ENCODE measurements at places on chromosomes 3 and 15.

DNA sequence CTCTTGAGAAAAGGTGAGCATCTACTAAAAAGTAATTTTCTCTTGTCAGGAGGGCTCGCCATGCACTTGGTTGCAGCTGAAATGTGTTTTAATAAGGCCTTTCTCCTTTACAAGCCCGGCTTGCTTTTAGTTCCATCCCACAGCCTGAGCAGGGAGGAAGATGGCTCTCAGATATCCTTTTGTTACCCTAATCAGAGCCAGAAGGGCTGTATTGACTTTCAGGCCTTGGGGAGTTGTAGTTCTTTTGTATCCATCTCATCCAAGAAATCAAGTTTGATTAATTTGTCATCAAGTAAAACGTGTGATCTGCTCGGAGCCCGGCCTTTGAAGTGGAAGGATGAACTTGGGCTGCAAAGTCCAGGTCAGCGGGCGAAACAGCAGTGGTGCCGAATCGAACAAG, 52.9 kb downstream of the EIF4E3 start:
- DNase-seq, result no peak

DNA sequence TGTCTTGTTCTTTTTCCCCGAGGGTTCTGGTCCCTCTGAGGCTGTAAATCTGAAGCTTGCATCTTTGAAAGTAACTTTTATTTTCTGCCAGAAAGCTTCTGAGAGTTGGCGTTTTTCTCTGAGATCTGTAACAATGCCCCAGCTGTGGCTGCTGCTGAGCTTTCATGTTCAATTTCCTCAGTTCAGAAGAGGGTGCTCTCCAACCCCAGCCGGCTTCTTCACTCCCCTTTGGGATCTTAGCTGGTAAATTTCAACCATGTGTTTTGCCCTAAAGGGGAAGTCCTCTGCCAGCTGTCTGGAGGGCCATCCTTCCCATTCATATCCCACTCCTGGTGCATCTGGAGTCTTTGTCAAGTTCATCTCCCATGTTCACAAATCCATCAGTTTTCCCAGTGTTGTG, 18.3 kb upstream of the CFAP100 start:
- DNase-seq, result no peak

DNA sequence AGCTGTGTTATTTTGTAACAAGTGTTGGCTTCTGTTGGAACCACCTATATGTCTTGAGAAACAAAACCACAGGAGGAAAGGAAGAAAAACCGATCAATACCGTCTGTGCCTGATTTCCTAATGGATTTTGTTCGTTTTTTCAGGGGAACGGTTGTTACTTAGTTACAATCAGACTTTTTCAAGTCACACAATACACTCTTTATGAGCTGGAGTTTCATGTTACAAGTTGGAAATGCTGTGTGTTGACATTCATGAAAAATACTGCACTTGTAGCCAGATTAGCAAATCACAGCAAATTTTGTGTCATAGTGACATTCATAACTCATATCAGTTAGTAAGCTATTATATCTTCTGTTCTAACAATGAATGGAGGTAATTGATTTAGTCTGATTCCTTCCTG, 78.9 kb downstream of the SLTM start:
- DNase-seq, result no peak

DNA sequence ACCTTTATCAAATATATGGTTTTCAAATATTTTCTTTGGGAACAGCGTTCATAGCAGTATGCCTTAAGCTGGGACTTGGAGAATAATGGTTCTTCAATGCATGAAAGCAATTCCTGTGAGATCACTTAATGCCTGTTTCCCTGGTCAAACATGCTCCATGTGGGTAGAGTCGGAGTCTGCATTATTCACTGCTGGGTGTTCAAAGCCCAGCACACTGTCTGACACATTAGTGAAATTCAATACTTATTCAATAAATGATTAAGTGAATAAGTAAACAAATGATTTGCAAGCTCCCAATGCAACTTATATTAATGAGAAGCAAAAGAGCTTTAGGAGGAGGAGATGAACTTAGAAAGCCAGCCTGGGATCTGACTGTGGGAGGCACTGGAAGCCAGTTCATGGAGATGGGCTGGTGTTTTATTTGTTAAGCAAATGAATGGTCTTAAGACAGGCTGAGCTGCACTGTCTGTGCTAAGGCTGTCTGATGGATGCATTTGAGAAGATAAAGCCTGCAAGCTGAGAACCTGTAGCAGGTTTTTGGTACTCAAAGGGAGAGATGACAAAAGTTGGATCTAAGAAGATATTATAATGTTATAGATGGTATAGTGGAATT, 490.8 kb downstream of the MCTP2 start:
- DNase-seq, result no peak

DNA sequence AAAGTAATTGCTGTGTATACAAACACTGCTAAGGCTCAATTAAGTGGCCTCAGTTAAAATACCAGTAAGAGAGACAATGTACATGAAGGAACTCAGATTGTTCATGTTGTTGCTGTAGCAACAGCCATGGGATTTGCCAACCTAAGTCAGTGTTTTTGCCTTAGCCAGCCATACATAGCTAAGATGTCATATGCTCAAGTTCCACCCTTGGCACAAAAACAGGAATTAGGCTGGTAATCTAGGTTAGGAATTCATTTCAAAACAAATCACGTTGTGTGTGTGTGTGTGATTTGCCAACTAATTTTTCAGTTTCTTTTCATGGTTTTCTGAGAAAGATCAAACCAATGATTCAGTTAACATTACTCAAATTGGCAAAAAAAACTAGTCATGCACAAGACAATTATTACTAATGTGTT, 143.7 kb upstream of the KCNMB2 start:
- no peak for DNase-seq

DNA sequence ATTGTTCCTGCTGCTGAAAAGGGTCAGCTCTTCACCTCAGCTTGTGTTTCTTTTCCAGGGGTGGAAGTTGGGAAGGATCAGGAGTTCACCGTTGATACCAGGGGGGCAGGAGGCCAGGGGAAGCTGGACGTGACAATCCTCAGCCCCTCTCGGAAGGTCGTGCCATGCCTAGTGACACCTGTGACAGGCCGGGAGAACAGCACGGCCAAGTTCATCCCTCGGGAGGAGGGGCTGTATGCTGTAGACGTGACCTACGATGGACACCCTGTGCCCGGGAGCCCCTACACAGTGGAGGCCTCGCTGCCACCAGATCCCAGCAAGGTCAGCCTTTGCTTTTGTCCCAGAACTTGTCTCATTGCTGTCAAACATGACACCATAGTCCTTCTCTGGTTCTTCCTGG, 89.6 kb downstream of the DNASE1L3 start:
- no peak for DNase-seq

DNA sequence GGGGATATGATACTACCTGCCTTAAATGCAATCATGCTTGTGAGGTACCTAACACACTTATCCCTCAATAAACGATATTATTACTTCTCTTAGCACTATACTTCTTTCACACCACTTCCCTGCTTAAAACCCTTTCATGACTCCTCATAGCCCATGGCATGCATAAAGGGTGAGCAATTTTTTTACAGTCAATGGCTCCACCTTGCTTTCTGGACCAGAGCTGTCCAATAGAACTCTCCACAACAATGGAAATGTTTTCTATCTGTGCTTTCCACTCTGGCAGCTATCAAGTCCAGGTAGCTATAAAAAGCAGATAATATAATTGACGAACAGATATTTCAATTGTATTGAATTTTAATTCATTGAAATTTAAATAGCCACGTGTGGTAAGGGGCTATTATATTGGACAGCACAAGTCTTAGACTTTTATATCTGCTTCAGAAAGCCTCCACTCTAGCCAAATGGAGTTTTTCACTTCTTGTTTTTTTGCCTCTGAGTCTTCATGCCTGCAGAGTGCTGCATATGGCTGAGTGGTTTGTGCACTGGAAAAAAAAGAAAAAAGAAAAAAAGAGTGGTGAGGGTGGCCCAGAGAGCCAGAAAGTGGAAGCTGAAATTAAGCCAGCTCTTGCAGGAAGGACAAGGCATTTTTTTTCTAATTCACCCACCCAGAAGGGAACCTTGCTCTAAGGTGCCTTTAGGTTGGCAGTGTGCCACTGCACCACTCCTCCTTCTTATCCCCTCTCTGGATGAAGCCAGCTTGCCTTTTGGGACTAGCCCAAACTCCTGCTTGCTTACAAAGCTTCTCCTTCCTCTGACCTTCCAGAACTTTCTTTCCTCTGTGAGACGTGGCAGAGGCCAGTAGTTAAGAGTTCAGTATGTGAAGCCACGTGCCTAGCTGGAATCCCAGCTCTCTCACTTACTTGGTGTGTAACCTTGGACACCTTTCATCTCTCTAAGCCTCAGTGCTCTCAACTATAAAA, 239.0 kb upstream of the LRTM1 start:
- no peak for DNase-seq

DNA sequence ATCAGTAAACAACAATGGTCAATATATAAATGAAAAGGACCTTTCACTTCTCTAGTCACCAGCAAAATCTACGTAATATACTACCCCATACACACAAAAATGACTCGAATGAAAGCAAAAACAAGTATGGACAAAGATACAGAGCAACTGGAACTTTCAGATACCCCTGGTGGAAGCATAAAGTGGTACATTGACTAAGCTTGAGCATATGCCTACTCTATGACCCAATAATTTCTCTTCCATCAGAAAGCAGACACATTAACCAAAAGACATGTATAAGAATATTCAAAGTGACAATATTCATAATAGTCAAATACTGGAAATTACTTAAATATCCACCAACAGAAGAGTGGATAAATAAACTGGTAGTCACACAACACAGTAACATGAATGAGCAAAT, 86.0 kb downstream of the EFL1 start:
- no peak for DNase-seq

DNA sequence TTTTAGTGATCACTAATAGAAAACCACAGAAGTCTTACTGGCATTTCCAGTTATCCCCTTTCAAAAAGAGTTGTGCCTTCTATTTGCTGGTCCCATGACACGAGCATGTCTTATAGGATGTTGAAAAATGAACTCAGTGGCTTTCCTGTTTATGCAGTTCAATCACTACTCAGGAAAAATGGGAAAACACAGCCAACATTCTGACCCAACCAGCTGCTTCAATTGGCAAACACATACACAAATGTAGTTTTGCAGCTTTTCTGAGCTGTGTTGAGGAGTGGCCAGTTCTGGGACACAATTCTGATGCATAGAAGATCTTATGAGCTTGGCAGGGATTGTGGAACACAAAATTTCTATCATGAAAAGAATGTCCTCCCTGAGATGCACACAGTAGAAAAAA, 40.3 kb downstream of the FSTL1 start:
- no peak for DNase-seq

DNA sequence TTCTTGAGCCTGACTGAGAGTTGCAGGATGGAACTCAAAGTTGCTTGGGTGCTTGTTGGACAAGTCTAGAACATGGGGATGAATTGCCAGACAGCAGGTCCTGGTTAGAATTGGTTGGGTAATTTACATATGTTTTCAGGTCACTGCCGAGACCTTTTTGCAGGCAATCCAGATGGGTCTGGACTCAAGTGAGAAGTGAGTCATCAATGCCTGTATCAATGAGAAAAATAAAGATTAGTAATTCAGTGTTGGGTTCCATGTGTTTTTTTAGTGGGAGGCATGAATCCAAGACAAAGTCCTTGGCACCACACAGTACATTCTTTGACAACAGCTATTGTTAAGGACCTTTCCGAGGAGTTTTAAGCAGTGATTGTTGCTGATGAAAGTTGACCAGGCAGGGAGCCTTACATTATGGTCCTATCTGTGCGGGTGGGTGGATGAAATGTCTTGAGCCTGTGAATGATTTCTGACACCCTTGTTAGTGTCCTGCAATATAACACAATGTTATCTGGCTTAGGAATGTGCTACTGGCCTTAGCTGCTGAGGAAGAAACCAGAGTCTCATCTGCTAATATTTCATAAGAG, 77.7 kb downstream of the CRYGS start:
- no peak for DNase-seq

DNA sequence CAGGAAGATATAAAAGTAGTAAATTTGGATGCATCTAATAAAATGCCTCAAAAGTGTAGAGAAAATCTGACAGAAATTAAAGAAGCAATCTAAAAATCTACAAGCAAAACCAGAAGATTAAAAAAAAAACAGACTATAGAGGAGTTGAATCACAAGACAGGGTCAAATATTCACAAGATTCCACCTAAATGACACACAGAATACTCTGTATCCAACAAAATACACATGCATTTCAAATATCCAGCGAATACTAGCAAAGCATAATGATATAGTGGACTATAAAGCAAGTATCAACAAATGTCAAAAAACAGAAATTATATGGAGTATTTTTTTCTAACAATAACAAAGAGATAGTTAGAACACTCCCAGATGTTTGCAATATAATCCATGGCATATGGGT, 20.5 kb upstream of the ACTC1 start:
- DNase-seq, result no peak

GRCh38 chr15:97224191-97224641, 736.3 kb upstream of the ARRDC4 start:
- no peak for DNase-seq
